SK-N-MC (cell line): ENCODE measurements at places on chromosomes 12 and 14.
A peak's percentile ranks its signal among the peaks of the same experiment; 100 is the strongest.

GRCh38 chr12:108649669-108650068 lies 16.0 kb upstream of the SELPLG start:
- no peak for DNase-seq

- DNase-seq: no peak
Measured at GRCh38 chr14:101689039-101689501, 72.4 kb upstream of the PPP2R5C start.

- peak; percentile 71 for DNase-seq
Measured at GRCh38 chr12:93686572-93687356, 9.6 kb downstream of the CRADD start.

DNA sequence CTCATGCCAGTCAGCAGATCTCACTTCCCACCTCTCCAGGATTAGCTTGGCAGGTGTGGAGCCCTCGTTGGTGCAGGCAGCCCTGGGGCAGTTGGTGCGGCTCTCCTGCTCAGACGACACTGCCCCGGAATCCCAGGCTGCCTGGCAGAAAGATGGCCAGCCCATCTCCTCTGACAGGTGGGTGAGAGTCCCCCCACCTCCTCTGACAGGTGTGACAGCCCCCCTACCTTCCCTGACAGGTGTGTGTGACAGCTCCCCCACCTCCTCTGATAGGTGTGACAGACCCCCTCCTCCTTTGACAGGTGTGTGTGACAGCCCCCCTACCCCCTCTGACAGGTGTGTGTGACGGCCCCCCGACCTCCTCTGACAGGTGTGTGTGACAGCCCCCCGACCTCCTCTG lies 26.3 kb downstream of the PAPLN start:
- DNase-seq: no peak

GRCh38 chr12:44779766-44780165 lies 96.3 kb downstream of the NELL2 start:
- no peak for DNase-seq

- DNase-seq: no peak
Measured at GRCh38 chr12:8018666-8019581, 13.6 kb upstream of the FOXJ2 start.

DNA sequence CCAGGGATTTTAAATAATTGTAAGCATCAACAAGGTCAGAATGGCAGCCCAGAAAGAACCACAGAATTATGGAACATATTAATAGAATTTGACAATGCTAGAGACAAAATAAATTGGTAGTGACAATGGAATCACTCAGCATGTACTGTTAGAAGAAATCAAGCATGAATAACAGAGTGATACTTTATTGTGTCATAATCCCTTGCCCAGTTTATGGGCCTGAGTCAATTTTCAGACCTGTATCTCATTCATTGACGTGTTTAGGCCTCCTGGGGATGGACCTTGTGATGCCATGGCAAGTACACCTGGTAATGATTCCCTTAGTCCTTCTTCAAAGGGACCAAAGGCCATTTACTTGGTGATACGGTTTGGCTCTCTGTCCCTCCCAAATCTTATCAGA lies 12.8 kb upstream of the CCDC91 start:
- no peak for DNase-seq

- DNase-seq: no peak
Measured at GRCh38 chr12:132278401-132279183, 50.8 kb downstream of the GALNT9 start.

GRCh38 chr12:19014240-19014639 lies 115.3 kb upstream of the PLEKHA5 start:
- DNase-seq: no peak

DNA sequence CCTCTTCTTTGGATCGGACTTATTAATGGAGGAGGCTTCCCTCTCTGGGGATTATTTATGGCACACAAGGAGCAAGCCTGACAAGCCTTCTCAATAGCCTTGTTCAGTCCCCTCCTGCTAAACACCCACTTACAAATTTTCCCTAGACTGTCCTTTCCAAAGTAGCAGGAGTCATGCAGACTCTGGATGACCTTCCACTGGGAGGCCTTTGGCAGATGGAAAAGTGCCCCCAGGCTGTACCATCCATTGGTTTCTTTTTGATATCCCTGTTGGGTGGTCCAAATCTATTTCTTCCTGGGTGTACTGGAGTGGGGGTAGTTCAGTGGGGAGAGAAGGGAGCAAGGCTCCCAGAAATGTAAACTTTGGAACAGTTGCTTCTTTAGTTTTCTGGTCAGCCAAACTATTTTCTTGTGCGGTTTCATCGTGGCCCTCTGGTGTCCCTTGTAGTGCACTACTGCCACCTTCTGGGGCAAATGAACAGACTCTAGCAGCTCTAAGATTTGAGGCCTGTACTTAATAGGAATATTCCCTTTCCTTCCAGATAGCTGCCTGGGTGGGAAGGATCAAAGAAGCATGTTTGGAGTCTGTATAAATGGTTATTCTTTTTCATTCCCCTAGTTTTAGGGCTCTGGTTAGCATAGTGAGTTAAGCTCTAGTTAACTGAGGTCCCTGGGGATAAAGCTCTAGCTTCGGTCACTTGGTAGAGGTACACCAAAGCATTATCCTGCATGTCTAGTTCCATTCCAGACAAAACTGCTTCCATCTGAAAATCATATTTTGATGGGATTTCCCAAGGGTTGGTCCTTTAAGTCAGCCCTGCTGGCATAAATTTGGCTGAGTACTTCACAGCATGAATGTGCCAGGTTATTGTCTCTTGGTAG lies 409.5 kb downstream of the SLC6A15 start:
- DNase-seq: peak; percentile 51

GRCh38 chr12:77845831-77846230 lies 15.1 kb downstream of the NAV3 start:
- no peak for DNase-seq

DNA sequence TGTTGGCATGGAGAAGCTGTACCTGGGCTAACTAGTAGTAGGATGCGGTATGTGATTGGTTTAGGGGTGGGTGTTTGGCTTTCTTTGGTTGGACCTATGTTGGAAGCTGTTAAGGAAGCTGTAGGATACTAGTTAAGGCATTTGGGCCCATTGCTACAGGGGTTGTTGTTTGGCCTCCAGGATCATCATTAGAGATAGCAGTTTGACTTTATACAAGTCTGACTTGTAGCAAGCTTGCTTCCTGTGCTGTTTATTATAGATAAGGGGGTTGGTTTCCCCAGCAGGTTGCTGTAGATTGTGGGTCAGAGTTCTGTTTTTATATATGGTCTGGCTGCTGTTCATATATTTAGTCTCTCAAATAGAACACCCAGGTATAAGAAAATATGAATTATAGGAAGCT lies 1.4 kb upstream of the PRIM1 start:
- DNase-seq: no peak

- DNase-seq: no peak
Measured at GRCh38 chr12:118357257-118358007, 15.3 kb downstream of the TAOK3 start.

- no peak for DNase-seq
Measured at GRCh38 chr14:97618917-97619690, 821.9 kb downstream of the VRK1 start.

DNA sequence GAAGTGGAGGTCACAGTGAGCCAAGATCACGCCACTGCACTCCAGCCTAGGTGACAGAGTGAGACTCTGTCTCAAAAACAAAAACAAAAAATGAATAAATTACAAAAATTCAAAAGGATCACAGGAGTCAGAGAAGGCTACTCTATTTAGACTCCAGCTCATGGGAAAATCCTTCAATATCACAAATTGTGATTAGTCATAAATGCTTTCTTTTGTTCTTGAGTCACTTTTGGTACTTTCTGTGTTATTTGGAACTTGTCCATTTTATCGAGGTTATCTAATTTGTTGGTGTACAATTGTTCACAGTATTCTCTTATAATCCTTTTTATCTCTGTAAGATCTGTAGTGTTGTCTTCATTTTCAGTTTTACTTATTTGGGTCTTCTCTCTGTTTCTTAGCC lies 18.9 kb downstream of the ALDH2 start:
- DNase-seq: no peak

DNA sequence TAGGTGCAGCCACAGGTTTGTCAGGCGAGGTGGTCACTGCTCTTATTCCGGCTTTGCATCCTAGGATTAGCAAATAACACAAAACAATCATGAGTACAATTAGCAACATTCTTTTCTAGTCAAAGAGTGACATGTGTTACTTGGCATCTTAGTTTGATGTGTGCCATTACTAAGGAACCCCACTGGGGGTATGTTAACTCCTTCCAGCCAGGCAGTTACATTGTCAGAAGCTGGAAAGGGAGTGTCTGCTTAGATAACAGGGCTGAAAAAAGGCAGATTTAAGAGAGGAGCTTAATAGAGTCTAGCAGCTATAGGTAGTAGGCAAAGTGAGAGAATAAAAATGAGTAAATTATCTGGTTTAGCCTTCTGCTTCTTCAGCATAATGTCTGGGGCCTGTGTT lies 30.5 kb upstream of the METAP2 start:
- DNase-seq: no peak

GRCh38 chr14:81055971-81056370 lies 100.5 kb downstream of the TSHR start:
- no peak for DNase-seq

DNA sequence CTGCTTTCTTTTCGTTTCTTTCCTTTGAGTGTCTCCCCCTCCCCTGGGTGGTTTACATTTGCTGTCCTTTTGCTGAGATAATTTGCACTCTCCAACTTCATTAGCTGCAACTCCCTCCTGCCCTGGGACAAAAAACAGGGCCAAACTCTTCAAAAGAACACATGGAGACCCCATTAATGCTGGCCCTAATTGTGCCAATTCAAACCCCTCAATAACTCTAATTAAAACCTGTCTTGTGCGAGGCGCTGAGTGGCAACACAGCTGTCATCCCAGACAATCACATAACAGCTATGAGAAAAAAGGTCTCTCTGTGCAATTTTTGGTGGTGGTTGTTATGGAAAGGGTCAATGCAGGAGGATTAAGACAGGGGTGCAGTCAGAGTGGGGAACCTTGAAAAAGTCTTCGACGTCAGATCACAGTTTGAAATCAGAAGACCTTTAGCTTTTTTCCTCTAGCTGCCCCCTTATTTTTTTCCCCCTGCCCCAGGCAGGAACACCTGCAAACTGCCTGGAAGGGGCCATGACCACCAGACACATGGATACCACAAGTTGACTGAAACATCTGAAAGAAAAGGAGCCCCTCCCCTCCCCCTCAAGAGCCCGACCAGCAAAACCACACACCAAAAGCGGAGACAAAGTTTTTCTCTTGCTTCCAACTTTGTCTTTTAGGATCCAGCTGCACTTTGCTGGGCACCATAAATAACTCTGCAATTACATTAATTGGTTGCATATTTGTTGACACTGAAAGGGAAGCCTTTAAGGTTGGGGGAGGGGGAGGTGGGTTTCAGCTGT lies 26.5 kb upstream of the SMOC1 start:
- no peak for DNase-seq

- no peak for DNase-seq
Measured at GRCh38 chr12:31801872-31802271, 73.1 kb upstream of the AMN1 start.

GRCh38 chr12:9040484-9041186 lies 51.3 kb downstream of the KLRG1 start:
- no peak for DNase-seq

DNA sequence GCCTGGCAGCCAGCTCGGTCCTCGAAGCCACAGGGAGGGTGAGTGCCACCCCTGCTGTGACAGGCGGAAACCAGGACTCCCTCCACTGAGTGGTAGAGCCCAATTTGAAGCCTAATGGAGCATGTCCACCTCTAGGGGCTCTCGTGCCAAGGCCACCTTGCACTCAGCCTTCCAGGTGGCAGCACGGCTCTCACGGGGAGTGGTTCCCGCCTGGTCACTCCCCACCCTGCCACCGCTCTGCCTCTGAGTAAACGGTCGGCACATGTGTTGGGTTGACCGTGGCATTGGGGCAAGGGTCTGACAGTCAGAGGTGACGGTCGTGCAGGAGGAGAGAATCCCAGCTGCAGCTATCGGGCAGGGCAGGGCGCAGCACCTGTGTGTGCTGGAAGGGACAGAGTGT lies 34.8 kb downstream of the IL31 start:
- no peak for DNase-seq

- peak; percentile 63 for DNase-seq
Measured at GRCh38 chr12:55142669-55143565, 16.7 kb downstream of the OR9K2 start.

GRCh38 chr12:55610598-55610997 lies 26.1 kb upstream of the OR10P1 start:
- no peak for DNase-seq

DNA sequence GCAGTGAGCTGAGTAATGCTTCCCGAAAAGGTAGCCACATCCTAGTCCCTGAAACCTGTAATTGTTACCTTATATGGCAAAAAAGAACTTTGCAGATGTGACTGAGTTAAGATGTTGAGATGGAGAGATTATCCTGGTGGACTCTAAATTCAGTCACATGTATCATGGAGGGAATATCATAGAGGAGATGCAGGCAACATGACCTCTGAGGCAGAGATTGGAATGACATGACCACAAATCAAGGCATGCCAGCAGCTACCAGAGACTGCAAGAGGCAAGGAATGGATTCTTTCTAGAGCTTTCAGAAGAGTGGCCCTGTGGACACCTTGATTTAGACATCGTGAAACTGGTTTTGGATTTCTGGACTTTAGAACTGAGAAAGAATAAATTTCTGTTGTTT lies 18.5 kb downstream of the SLC38A6 start:
- no peak for DNase-seq

- no peak for DNase-seq
Measured at GRCh38 chr12:26133521-26133920, 8.7 kb upstream of the BHLHE41 start.

DNA sequence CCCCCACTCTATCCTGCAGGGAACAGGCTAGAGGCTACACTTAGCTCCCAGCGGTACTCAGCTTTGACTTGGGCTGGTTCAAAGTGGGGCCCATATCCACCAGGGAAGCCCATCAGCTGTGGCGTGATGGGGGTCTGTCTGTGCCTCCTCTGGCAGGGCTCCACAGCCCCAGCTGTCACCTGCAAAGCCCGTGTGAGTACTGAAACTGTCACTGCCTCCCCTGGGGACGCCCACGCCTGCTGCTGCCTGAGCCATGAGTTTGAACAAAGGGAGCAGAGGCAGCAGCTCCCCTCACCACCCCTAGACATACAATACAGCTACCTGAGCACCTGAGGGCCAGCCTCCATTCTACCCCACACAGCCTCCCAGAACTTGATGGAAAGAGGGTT lies 5.0 kb downstream of the REM2 start:
- no peak for DNase-seq

- DNase-seq: no peak
Measured at GRCh38 chr12:43407816-43408645, 144.0 kb downstream of the ADAMTS20 start.

- no peak for DNase-seq
Measured at GRCh38 chr12:124679047-124679446, 111.6 kb upstream of the NCOR2 start.

GRCh38 chr12:10562306-10562933 lies 51.0 kb downstream of the MAGOHB start:
- DNase-seq: peak; percentile 55
